ENCODE measurements at places on chromosomes 7 and 10. TPM values are rescaled to one million over a fixed set of nuclear protein-coding genes. Genes with fewer than 3 reads are reported as not detected.

C10orf53 gene
- 0.05 TPM for polyA plus RNA-seq

CYP3A7 gene
- 11.4 TPM for polyA plus RNA-seq

SORCS3 gene
- polyA plus RNA-seq, result 0.05 TPM

NEURL1 gene
- polyA plus RNA-seq, result 3.0 TPM

CLCN1 gene
- polyA plus RNA-seq, result 0.57 TPM

CH25H gene
- polyA plus RNA-seq, result 23.8 TPM

ASIC3 gene
- polyA plus RNA-seq, result 10.6 TPM

ADCYAP1R1 gene
- 0.21 TPM for polyA plus RNA-seq

All from thymus (tissue), 14 donors.